Activated naive CD4-positive, alpha-beta T cell (primary cell): ENCODE measurements at places on chromosomes 3 and 15.

DNA sequence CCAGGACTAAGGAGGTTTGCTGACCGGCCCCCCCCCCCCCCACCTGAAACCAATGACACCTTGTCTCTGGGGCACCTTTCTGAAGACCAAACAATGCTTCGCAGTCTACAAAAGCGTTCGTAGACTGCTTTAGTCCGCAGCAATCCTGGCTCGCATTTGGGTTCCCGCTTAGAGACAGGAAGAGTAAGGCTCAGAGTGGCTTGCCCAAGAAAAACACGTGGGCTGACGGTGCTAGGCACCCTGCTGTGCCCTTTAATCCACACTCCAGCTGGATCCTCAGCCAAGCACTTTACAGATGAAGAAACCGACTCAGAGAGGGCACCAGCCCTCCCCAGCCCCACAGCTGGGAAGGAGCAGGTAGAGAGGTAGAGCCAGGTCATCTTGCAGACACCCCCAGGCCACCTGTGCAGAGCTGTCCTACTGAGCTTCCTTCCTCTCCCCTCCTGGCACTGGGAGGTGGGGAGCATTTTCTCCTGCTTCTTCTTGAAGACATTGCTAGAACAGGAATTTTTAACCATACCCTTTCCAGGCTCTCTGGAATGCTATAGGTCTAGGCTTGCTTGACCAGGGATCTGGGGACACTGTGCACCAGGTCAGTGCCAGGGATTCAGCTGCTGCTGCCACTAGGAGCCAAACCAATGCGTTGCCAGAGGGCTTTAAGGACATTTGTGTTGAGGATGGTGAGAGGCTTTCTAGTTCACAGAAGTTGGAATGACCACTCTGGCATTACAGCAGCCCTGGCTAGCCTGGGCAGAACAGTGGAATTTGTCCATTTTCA lies 1.0 kb upstream of the KLF15 start:
- DNase-seq = no peak

DNA sequence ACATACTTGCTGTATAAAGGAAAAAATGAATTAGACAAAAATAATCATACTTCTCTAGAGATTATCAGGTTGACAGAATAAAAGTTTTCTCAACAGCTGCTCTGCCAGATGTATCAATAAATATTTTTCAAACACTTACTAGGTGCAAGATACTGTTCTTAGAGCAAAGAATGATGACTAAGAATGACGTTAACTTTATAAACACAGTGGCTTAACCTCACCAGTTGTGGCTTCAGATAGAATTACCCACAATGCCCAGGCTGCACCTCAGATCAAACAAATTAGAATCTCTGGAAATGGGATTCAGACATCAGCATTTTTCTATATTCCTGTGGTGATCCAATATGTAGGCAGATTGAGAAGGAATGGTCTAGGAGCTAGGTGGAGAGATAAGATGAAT lies 422.4 kb upstream of the ATP11B start:
- no peak for DNase-seq

DNA sequence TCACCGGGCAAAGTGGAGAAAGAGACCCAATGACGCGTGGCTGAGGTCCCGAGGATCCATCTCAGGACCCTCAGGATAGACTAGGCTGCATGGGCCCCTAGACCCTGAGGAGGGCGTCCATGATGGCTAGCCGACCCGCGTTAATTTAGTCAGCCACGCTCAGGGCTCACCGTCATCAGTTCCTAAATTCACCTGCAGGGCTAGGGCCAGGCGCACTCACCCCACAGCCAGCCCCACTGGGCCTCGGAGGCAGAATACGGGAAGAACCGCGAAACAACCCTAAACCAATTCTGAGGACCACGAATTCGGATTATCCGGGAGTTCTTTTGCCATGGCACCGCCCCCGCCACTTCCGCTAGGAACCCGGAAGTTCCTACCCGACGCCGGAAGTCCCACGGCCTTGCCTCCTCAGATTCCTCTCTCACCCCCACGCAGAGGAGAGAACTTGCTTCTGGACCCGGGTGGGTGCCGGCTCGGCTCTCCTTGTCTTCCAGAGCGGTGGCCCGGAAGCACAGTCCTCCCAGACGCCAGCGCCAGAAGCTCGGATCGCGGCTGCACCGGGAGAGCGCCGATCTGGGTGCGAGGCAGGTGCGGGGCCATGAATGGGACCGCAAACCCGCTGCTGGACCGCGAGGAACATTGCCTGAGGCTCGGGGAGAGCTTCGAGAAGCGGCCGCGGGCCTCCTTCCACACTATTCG lies at the start of the genes EAF1 and METTL6:
EAF1 (plus strand) TSS at position 417 of the 699 bp plus-strand sequence; CDS start at position 599, 182 bp downstream.
METTL6 (minus strand) TSS at position 363 of the 699 bp plus-strand sequence. CDS start 1,033 bp downstream, outside the sequence.
- peak; percentile 42 for DNase-seq

- no peak for DNase-seq
Measured at GRCh38 chr3:65548848-65549625, 489.7 kb downstream of the MAGI1 start.

GRCh38 chr15:55683376-55683775 lies 59.6 kb downstream of the PRTG start:
- no peak for DNase-seq
